Right ventricle myocardium superior (tissue), 1 donor: ENCODE measurements at places on chromosomes 3 and 15. TPM values are rescaled to one million over a fixed set of nuclear protein-coding genes. Genes with fewer than 3 reads are reported as not detected.

Gene ALDH1L1
- 21.5 TPM for total RNA-seq

Gene RHCG
- total RNA-seq = not detected

DNA sequence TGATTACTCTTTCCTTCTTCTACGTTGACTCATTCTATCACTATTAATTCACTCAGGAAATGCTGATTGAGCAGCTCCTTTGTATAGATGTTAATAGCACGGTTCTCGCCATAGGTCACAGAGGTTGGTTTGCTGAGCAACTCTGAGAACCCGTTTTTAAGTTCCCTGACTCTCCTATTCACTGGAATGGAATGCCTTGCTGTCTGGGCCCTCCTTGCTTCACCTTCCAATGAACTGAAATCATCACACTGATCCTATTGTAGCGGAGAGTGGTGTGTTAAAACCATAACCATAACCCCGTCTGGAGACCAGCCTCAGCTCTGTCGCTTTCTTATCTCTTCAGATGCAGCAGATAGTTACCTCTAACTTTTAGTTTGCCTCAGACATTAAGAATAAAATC is 323.6 kb downstream of the GABRB3 start:
- DNase-seq = no peak

- no peak for DNase-seq
Measured at GRCh38 chr15:36961956-36962355, 138.4 kb downstream of the MEIS2 start.

Gene SAMMSON
- not detected for total RNA-seq

DNA sequence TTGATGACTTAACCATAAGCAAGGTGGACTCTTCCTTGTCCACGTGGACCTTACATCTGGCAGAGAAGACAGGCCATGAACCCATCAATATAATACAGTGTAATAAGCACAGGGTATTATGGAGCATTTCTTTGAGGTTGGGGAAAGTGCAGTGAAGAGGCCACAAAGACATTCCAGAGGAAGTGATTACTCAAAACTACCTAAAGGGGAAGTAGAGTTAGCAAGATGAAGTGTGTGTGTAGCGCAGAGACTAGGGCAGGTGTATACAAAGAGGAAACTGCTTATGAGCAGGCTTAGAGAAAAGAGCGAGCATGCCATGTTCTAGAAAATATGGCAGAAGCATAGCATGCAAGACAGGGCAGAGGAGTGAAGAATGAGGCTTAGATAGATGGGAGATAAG is 17.9 kb downstream of the CP start:
- no peak for DNase-seq

Gene FEZF2
- not detected for total RNA-seq

GRCh38 chr15:100430411-100430810 is 88.6 kb upstream of the ADAMTS17 start:
- no peak for DNase-seq

GRCh38 chr3:146164971-146165769 is 4.2 kb upstream of the PLOD2 start:
- no peak for DNase-seq

DNA sequence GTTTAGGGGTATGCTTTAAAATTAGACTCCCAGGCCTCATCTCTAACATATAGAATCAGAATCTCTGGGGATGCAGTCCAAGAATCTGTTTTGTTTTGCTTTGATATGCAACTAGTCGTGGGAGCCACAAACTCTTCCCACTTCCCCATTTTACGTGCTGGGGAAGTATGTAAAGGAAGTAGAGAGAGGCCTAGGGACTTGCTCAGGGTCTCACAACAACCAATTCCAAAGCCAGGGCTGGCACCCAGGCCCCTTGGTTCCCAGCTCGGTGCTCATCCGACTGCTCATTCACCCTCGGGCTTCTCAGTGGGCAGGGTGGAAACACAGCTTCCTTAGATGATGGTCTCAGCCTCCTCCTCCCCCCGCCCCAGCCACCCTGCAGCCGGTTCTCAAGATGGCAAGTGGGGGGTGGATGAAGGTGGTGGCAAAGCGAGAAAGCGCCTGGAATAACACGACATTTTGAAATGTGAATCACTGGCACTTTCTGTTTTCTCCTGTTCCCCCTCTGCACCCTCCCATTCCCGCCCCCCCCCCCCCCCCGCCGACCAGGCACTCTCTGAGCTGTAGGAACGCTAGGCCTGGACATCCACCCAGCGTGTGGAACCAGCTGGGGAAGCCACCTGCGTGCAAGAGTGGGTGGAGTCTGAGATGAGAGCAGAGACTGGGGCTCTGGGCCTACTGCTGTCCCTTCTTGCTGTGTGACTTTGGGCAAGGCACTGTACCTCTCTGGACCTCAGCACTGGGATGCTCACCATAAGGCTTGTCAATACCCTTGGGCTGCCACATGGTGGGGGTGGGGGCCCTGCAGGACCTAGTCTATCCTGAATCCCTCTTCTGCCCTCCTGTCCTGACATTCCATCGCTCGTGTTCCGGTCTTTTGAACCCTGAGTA is 214.5 kb downstream of the RPLP1 start:
- no peak for DNase-seq

Gene SLC38A3
- 10.6 TPM for total RNA-seq

DNA sequence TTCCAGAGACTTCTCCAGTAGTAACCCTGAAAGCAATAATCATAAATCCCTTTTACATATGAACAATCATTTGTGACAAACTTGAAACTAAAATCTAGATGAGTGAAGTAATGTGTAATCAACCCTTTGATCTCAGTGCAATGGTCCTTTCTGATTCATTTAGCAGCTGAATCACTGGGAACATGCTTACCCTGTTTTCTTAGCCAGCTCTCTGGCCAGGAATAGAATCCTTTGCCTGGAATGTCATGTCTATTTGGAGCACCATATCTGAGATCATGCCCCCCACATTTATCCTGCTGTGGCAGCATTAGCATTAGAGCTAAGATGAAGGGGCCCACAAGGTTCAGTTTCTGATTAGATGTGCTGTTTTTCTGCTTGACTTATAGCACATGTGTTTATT is 309.8 kb downstream of the OXSM start:
- no peak for DNase-seq

GRCh38 chr15:80565988-80566387 is 129.1 kb upstream of the ABHD17C start:
- DNase-seq = no peak

DNA sequence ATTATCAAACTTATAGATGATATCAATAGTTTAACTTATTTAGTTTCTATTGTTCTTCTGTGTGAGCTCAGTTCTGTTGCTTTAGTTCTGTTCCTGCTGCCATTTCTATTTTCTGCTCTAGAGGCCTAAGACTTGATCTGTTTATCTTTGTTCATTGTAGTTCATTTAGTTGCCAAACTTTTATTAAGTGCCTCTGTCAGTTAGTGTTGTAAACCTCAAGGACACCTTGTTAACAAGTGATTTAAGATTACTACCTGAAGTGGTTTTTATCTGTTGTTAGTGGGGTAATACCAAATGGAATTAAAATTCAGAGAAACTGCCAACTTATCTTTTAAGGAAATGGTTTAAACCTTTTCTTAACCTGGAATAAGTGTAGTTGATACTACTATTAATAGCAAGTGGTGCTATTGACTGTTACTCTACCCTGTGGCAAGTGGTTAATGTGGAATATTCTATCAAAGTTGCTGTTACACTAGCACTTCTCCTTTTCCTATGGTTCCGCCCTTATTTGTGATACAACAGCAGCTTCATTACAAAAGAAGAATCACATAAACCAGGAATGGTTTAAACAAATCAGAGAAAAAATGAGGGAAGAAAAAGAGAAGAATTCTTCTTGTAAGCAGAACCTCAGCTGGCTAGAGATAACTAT is 500.6 kb upstream of the GOLIM4 start:
- DNase-seq = no peak

- DNase-seq = no peak
Measured at GRCh38 chr3:69433121-69433968, 47.5 kb upstream of the FRMD4B start.

Gene TMCO5A
- not detected for total RNA-seq

Gene ADCY5
- total RNA-seq = 225 TPM

DNA sequence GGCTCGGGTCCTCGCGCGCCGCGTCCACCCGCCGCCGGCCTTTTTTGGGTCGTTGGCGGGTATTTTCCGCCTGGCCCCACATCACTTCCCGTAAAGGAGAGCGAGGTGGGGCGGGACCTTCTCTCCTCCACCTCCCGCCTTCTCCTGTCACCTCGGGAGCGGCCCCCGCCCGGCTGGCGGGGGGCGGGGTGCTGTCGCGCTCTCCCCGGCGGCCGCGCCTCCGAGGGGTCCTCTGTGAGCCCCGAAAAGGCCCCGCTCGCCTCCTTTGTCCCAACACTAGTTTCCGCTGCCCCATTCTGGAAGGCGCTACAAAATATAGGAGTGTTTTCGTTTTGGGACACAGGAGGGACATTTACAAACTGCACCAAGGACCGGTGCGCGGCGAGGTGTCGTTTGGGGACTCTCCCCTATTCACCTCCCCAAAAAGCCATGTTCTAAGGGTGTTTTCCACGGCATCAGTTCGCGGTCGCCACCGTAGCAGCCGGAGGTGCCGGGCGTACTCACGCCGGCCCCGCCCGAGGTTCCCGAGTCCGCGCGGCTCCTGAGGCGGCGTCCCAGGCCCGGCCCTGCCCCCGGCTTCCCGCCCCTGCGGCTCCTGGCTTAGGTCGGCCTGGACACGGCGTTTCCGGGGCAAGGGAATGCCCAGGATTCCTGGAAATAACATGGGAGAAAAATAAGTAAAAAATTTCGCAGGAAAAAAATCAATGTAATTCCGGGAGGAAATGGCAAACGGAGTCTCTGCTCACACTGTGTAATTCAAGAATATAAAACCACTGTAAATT is at the start of gene RAB27A:
RAB27A (minus strand) TSS at position 68 of the 782 bp plus-strand sequence. CDS start 54,879 bp downstream, outside the sequence.
- DNase-seq = peak; percentile 83

Gene GP9
- not detected for total RNA-seq

- no peak for DNase-seq
Measured at GRCh38 chr15:80694611-80695098, 455 bp upstream of the ABHD17C start.

Gene SLC2A2
- not detected for total RNA-seq

DNA sequence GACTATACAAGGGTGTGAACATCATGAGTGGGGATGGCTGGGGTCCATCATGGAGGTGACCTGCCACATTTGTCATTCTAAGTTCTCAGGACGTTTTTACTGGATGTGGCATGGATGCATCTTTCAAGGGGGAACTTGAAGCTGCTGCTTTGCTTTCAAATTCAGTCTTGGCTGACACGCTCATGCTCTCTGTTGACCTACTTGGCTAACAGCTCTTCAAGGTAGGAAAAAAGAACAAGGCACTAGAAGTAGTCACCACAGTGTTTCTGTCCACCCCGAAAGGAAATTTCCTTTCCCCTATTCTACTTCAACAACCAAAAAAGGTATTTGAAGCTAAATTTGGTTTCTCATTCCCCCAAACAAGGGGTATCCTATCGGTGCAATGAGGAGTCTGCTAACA is 15.0 kb downstream of the STIMATE start:
- no peak for DNase-seq

Gene GUCA1C
- 0.32 TPM for total RNA-seq

DNA sequence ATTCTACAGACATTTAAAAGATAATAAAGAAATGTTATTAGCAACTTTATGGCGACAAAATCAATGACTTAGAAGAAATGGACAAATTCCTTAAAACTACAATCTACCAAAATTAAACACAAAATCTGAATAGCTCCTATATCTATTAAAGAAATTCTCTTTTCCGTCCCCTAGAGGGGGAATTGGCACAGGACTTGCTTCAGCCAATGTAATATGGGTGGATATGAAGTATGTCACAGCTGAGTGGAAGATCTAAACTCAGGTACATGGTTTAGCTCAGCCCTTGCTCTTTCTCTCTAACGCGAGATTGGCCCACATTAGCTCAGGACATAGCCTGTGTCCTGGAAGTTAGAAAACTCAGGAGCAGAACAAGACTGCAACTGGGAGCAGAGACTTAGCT is 79.3 kb downstream of the DNAH12 start:
- DNase-seq = no peak

- DNase-seq = no peak
Measured at GRCh38 chr15:90497376-90497775, 32.3 kb upstream of the CRTC3 start.

DNA sequence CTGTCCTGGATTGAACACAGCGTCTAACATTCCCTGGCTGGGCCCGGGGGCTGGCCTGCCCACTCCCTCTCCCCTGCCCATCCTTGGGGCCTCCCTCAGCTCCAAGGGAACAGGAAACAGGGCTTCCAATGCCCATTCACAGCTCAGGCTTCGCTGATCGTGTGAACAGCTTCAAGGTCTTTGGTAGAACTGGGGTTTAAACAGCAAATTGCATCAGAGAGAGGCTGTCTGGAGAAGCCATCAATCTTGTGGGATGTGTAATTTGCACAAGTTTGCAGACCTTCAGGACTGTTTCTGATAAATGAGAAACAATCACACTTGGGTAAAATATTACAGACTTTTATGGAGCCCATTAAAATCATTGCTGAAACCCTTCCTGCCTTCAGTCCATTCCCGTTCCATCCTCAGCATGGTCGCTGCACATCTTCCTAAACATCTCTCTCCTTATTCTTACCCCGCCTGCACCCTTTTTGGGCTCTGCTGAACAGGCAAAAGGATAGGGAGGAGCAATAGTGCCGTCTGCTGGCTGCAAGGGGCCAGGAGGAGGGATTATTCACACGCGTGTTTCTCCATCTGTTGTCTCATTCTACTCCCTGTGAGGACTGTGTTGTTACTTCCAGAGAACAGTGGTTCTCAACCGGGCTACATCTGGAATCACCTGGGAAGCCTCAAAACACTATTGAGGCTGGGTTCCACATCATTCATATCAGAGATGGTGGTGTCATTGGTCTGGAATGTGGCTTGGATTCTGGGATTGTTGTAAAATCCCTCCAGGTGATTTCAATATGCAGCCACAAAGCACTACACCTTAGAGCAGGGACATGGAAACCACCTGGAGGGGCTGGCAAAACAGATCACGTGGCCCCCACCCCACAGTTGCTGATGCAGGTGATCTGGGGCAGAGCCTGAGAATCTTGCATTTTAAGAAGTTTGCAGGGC is 116.3 kb downstream of the CLSTN2 start:
- no peak for DNase-seq

- DNase-seq = no peak
Measured at GRCh38 chr15:35777061-35777460, 231.1 kb upstream of the DPH6 start.

- peak; percentile 63 for DNase-seq
Measured at GRCh38 chr3:196220587-196220986, 4.3 kb downstream of the SLC51A start.

DNA sequence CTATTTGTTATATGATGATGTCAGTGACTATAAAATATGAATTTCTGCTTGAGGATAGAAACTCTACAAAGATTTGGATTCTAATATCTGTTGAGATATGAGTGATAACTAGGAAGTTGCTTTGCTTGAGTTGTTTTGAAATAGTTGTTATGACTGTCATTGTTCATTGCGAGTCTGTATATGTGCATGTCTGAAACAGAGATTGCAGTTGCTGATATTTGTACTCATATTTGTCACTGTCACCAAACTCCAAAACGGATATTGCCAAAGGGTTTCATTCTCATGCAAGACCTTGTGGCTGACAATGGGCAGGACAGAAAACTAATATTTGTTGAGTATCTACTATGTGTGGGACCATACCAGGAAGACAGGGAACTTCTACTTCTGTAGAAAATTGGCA is 240.2 kb downstream of the CD47 start:
- no peak for DNase-seq

GRCh38 chr3:187209491-187209890 is 12.2 kb downstream of the RTP1 start:
- no peak for DNase-seq

GRCh38 chr3:182392182-182392937 is 400.9 kb upstream of the ATP11B start:
- no peak for DNase-seq

Gene A4GNT
- total RNA-seq = not detected

- DNase-seq = no peak
Measured at GRCh38 chr3:98388147-98388546, 2.3 kb upstream of the OR5K3 start.

GRCh38 chr3:42079701-42080452 is 11.3 kb upstream of the TRAK1 start:
- DNase-seq = no peak

Gene ADIPOQ
- total RNA-seq = 8.2 TPM
